ENCODE measurements at places on chromosomes 5 and 9. TPM values are rescaled to one million over a fixed set of nuclear protein-coding genes. Genes with fewer than 3 reads are reported as not detected.

Gene IRX2
- total RNA-seq = not detected

Gene RASEF
- total RNA-seq = not detected

Gene RNF224
- not detected for total RNA-seq

Gene TYRP1
- total RNA-seq = not detected

Gene QRFP
- not detected for total RNA-seq

Gene PAEP
- not detected for total RNA-seq

Gene ANKRD31
- 0.34 TPM for total RNA-seq

Gene SAP30L
- total RNA-seq = 25.5 TPM

Gene TSSK1B
- not detected for total RNA-seq

Gene PCDHA6
- not detected for total RNA-seq

Gene PPIP5K2
- 58.9 TPM for total RNA-seq

Gene HBEGF
- 6.9 TPM for total RNA-seq

Gene OCLN
- total RNA-seq = 0.58 TPM

Gene RANBP6
- 21.1 TPM for total RNA-seq

Gene TMOD1
- total RNA-seq = 0.96 TPM

Gene ZNF658
- 1.2 TPM for total RNA-seq

Gene LYRM7
- 17.7 TPM for total RNA-seq

Gene ADAMTSL1
- total RNA-seq = not detected

Gene CDHR2
- total RNA-seq = 0.54 TPM

Gene SPINK6
- total RNA-seq = not detected

Gene SPINK13
- total RNA-seq = not detected

Gene UQCRQ
- 396 TPM for total RNA-seq

Gene TIMD4
- total RNA-seq = 8.4 TPM

Gene PCA3
- total RNA-seq = not detected

Gene FAM120A
- 130 TPM for total RNA-seq

Gene ITK
- total RNA-seq = 308 TPM

Gene HSD17B3
- not detected for total RNA-seq

Gene PAX5
- 1.8 TPM for total RNA-seq

Gene PCDHGC5
- not detected for total RNA-seq

Gene PLPP7
- 0.37 TPM for total RNA-seq

Gene FYB1
- 161 TPM for total RNA-seq

Gene THBS4
- total RNA-seq = 2.0 TPM

Gene LCN9
- total RNA-seq = not detected

Gene CCNO
- total RNA-seq = not detected

Gene DBH
- total RNA-seq = not detected

Gene SLC6A19
- not detected for total RNA-seq

Gene ZNF483
- 8.2 TPM for total RNA-seq

Gene ZNF474
- 0.12 TPM for total RNA-seq

Gene TMEM174
- not detected for total RNA-seq

Gene CDH9
- not detected for total RNA-seq

Gene BHMT
- not detected for total RNA-seq

Gene RALGDS
- total RNA-seq = 45.3 TPM

Gene TRIM7
- total RNA-seq = 7.0 TPM

Gene PCDHA10
- total RNA-seq = not detected

Gene ISCA1
- total RNA-seq = 23.6 TPM

Gene RGMB
- total RNA-seq = 3.7 TPM
